GM12865 (cell line): ENCODE measurements at places on chromosomes 4 and X.

GRCh38 chrX:116413273-116413672, 23.1 kb upstream of the SLC6A14 start:
- no peak for DNase-seq

DNA sequence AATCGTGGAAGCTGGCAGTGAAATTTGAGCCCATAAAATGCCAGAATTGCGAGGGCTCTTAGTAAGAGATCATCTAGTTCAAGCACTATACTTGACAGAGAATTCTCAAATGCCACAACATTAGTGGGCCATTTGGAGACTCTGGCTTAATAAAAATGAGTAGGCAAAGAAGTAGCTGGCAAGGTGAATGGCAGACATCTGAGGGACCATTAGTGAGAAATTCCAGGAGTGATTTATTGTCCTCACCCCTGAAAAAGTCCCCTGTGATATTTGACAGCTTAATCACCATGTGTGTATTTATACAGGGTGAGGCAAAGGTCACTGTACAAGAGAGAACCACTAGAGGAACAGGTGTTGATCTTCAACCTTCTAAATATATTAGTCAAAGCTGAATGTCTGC, 207.5 kb downstream of the CHRDL1 start:
- no peak for DNase-seq

- DNase-seq: peak; percentile 77
Measured at GRCh38 chr4:42281324-42282020, 115.8 kb upstream of the SHISA3 start.

- no peak for DNase-seq
Measured at GRCh38 chr4:20065952-20066351, 185.8 kb upstream of the SLIT2 start.

DNA sequence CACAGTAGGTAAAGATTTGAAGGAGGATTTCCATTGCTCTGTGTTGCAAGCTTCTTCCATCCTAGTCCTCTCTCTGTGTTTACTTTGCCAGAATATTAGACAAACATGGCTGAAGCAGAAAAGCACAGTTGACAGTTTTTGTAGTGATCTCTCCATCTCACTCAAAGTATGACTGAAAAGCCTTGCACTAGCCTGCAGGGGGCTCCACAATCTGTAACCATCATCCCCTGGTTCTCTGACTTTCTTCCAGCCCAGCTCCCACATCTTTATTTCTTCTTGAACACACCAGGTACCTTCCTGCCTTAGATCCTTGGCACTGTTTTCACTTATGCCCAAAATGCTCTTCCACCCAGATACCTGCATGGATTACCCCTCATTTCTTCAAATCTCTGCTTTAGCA, 34.1 kb upstream of the HHIP start:
- DNase-seq: peak; percentile 18

DNA sequence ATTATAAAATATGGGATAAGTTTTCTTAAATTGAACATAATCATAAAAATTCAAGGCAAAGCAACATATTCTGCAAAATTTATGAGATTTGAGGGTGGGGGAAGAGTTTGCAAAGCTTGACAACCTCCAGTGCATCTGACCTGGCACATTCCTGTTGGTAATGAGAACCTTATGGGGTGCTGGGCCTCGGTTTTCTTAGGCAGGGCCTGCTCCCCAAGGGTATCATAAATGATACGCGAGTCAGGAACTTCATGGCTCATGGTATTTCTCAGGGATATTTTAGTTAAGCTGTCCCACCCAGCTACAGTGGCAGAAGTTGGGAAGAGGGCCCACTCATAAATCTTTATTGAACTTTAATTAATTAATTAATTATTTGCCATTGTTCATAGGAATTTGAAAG, 13.2 kb downstream of the AFF2 start:
- DNase-seq: no peak

GRCh38 chr4:102642631-102643298, 118.0 kb downstream of the MANBA start:
- DNase-seq: no peak

- peak; percentile 54 for DNase-seq
Measured at GRCh38 chr4:39636531-39637184, 2.0 kb downstream of the SMIM14 start.

- no peak for DNase-seq
Measured at GRCh38 chr4:85151786-85152185, 185.3 kb upstream of the WDFY3 start.

DNA sequence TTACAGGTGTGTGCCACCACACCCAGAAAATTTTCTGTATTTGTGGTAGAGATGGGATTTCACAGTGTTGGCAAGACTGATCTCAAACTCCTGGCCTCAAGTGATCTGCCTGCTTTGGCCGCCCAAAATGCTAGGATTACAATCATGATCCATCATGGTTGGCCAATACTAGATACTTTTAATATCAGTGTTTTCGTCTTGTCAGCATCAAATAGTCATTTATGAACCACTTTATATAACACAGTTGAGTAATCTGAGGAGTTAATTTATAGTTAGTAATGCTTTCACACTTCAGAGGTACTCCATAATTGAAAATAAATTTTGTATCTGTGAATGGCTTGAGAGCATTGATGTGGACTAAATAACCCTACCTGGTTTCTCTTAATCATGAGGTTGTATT, 178.6 kb downstream of the TRAM1L1 start:
- no peak for DNase-seq

DNA sequence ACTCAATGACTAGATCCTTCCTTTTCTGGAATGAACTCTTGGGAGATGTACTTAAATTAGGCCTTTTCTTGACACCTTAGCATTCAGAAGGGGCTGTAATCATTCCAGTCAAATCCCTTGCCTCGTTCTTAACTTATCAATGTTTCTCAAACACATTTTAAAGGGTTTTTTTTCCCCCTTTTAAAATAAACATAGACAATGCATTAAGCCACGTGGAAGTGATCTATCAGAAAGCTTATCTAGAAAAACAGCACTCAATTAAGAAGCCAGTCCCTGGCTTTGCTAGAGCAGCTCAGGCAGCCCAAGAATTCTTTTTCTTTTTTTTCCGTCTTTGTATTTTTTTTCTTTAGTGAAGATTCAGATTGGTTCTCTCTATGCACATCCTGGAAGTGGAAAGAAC, 118.2 kb downstream of the PCDH7 start:
- no peak for DNase-seq

GRCh38 chr4:142719854-142720541, 126.1 kb downstream of the INPP4B start:
- peak; percentile 12 for DNase-seq

DNA sequence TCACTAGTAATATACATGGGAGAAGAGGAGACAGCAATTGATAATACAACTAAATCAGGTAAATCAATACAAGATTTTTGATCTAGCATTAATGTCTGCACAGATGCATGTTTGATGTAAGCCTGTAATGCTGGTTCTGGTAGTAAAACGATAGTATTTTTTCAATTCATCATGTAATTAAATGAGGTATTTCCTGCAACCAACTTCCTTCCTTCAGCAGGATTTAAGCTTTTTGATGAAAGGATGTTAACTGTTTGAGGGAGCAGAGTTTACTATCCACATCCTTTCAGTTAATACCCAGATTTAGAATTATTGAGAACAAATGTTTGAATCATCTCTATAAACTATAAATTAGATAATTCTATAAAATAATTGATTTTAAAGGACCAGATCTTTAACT, 31.4 kb upstream of the NFKB1 start:
- no peak for DNase-seq

- DNase-seq: peak; percentile 54
Measured at GRCh38 chr4:154332681-154333421, 158.7 kb downstream of the DCHS2 start.

- DNase-seq: no peak
Measured at GRCh38 chrX:70292788-70293187, 2.9 kb downstream of the KIF4A start.

DNA sequence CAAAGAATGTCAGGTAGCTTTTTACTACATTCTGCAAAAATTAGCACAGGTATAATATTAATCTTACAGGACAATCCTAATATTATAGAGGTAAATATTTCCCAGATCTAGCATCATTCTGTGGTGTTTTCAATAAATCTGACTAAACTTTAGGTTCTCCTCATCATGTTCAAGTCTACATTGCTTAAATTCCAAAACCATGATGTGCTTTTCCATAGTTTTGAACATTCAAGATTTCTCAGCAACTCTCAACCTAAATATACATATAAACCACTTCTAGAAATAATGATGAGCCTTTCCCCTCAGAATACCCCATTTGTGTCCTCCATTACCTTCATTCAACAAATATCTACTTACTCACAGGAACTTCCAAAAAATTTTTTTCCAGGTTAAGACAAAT, 23.1 kb downstream of the EIF4E start:
- DNase-seq: no peak
